ENCODE measurements at places on chromosomes 1 and 21.
A peak's percentile ranks its signal among the peaks of the same experiment; 100 is the strongest.

GRCh38 chr1:69082312-69082711 is 485.4 kb upstream of the LRRC7 start:
- no peak for DNase-seq

DNA sequence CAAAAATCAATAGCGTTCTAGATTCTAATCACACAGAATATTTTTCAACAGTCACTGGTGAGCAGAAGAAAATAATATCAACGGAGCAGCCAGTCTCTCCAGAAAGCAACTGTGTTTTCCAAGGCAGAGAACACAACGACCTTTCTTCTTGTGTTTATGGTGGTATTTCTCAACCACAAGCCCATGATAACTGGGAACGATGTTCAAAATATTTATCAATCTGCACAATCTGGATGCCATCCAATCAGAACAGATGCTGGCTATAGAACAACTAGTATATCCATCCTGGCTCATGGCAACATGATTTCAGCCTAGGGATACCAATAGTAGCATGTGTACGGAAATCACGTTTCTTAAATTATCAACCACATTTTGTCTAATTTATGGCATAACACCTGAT is 162.7 kb upstream of the RUNX1 start:
- no peak for DNase-seq

- DNase-seq, result no peak
Measured at GRCh38 chr1:89391686-89392085, 27.8 kb downstream of the GBP6 start.

DNA sequence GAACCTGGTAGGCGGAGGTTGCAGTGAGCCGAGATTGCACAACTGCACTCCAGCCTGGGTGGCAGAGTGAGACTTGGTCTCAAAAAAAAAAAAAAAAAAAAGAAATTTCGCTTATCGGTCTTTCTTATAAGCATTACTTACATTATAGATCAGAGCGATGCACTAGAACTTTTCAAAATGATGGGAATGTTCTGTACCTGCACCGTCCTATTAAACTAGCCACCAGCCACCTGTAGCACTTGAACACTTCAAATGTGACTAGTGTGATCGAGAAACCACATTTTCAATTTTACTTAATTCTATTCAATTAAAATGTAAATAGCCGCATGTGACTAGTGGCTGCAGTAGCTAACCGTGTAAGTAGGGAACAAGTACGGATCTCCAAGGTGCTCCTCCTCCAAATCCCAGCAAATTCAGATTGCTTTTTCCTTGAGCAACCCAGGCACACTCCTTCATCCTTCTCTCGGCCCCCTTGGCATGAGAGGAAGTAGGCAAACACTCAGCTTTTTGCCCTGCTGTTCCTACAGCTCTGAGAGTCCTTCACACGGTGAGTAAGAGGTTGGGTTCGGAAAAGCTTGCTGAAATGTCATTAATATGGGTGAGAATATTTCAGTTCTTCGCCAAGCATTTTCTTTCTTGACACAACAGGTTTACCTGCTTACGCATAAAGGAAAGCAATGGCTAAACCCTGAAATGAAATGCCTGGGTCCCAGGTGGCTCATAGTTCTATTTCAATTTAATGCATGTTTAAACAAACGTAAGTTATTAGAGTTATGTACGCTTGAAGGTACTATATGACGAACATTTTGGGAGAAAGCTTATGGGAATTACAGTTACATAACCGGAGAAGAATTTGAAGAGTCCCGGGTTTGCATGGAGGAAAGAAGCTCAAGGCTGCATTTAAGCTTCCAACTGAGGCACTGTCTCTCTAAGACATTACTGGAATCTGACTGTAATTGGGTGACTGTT is 69.5 kb upstream of the HUNK start:
- DNase-seq, result no peak

- no peak for DNase-seq
Measured at GRCh38 chr1:185581961-185582725, 152.0 kb upstream of the HMCN1 start.

GRCh38 chr1:54409156-54410142 is 3.3 kb upstream of the SSBP3 start:
- peak; percentile 67 for DNase-seq

Measured in GM19239 (cell line).